Dermis blood vessel endothelial cell (primary cell): ENCODE measurements at places on chromosomes 3 and 15. TPM values are rescaled to one million over a fixed set of nuclear protein-coding genes. Genes with fewer than 3 reads are reported as not detected.

DNA sequence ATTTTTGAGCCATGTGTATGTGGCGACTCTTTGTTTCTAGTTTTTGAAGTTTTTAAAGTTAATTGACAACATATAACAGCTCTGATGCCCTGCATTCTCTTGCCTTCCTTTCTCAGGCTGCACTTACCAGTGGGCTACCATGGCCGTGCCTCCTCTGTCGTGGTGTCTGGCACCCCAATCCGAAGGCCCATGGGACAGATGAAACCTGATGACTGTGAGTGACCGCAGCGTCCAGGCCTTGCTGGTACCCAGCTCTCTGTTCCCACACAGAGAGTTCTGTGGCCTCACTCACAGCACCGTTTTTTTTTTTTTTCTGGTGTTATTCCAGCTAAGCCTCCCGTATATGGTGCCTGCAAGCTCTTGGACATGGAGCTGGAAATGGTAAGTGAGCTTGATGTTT, 15.1 kb downstream of the FAH start:
- no peak for DNase-seq

GRCh38 chr3:49523756-49524747, 30.2 kb upstream of the BSN start:
- no peak for DNase-seq

GRCh38 chr3:14569474-14570000, 29.4 kb upstream of the GRIP2 start:
- DNase-seq: no peak

DNA sequence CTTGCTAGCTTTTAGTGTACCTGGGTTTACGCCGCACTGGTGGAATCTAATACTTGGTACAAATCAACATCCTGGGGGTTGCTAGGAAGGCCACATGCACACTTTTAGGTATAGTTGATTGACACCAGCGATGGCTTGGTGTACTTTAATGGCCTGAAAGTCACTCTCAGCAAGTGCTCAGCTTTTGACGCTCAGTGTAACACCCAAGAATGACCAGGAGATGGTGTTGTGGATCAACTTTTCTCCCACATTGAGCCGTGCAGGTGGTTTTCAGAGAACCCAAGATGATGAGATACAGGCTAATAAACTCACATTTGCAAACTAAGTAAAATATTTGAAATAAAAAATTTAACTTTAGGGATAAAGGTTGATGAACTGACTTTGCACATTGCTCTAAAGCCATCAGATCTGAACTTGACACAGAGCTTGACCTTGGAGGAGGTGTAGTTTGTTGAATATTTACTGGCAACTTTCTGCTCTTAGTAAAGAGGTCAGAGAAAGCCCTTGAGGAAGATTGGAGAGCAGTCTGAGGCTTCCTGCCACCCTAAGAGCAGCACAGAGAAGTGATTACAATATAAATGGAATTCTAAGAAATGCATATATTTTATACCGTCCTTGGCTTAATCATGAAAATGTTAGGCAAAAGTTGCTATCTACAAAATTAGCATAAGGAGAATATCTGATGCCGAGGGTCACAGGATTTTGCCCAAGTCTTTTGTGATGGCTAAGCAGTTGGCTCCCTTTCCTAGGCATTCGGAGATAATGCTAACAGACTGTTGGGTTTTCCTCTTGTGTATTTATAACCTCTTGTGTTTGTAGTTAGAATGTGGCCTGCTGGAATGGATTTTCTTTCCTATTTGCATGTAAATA, 143.4 kb upstream of the RASGRP1 start:
- peak; percentile 90 for DNase-seq

- no peak for DNase-seq
These were observed 745.0 kb upstream of the BCHE start for GRCh38 chr3:166582236-166582635.

LSG1 gene
- 58.5 and 72.8 TPM in 2 replicates for total RNA-seq
